ENCODE measurements at places on chromosomes 16 and 17.

DNA sequence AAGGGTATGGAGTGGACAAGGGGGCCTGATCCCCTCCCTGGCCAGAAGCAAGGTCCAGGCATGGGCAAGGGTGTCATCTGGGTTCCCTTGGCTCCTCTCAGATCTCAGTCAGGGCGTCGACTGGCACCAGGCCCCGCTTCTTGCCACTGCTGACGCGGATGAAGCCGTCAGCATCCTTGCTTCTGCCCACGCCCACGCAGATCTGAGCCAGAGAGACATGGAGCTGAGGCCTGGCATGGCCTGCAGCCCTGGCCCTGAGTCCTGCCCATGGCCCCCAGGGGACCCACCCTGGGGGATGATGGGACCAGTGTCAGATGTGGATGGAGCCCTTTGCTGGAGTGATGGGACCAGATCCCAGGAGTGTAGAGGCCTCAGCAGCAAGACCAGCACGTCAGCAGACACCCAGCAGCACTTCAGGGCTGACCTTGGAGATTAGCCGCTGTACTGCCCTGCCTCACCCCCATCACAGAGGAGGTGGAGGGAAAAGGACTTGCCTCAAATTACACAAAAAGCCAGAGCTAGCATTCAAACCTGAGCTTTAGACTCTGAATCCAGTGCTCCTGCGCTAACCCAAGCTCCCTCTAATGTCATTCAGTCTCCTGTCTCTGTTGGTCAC is 12.2 kb downstream of the RPL19 start:
- no peak for DNase-seq

DNA sequence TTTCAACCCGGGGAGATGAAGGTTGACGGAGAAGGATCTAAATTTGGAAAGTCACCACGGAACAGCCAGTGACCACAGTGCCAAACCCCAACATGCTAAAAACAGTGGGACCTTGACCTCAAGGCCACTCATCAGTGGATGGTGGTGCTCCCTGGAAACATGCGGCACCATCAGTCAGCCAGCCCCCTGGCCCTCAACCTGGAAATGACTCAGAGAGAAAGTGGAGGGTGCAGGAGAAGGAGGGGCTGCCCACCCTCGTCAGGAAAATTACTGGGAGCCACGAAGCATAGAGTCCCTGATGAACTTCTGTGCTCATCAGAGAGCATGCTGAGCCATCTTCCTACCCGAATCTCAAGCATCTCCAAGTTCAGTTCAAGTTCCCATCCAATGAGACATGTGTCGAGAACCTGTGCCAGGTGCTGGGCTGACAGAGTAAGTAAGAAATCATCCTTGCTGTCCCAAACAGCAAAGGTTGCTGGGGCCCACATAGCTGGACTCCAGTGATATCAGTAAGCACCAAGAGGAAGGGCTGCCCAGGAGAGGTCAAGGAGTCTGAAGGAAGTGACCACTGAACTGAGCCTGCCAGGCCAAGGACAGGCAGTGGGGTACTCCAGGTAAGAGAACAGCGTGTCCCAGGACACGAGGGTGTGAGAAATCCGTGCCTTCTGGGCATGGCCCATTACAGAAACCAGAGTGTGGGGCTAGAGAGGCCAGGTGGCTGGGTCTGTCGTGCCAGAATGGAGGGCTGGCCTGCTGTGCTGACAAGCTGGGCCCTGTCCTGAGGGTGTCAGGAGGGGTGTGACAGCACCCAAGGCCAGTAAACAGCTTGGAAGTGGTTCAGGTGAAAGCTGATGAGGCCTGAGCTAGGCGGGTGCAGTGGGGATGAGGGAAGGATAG is 5.2 kb downstream of the PECAM1 start:
- DNase-seq, result peak; percentile 90

GRCh38 chr17:12730931-12731521 is 58.3 kb upstream of the ARHGAP44 start:
- DNase-seq, result peak; percentile 30

DNA sequence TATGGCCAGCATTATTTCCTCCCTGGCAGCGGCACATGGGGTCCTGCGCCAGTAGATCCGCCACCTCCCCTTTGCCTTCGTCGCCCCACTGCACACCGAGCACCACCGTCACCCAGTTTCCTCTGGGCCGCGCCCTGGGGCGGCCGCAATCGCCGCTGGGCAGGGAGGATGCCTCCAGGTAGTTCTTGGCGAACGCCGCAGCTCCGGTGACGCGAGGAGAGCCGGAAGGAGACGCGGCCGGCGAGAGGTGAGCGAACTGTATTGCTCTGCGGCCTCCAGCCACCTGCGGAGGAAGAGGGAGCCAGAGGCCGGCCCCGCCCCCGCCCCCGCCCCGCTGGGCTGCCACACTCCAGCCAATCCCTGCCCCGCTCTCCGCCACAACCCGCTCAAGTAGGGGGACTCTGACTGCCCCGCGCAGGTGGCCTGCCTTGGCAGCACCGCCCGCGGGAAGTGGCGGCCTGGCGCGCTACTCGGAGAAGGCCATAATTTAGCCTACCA is 11.8 kb upstream of the SLFN13 start:
- no peak for DNase-seq

DNA sequence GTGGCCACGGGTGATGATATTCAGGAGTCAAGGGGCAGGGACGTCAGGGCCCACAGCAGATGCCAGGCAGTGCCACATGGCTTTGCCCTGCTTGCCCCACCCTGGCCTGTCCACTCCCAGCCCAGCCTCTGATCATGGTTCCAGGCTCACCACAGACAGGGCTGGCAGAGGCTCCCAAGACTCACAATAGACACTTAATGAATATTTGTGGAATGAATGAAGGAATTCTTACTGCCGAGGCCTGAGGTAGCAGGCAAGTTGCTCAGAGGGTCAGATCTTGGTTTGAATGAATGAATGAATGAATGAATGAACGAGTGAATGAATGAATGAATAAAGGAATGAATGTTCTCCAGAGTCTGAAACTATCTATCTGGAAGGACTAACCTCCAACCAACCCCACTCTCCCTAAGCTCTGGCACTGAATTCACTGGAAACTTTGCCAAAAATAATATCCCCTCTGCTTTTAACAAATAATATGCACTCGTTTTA is 60.9 kb downstream of the RAI1 start:
- peak; percentile 55 for DNase-seq

DNA sequence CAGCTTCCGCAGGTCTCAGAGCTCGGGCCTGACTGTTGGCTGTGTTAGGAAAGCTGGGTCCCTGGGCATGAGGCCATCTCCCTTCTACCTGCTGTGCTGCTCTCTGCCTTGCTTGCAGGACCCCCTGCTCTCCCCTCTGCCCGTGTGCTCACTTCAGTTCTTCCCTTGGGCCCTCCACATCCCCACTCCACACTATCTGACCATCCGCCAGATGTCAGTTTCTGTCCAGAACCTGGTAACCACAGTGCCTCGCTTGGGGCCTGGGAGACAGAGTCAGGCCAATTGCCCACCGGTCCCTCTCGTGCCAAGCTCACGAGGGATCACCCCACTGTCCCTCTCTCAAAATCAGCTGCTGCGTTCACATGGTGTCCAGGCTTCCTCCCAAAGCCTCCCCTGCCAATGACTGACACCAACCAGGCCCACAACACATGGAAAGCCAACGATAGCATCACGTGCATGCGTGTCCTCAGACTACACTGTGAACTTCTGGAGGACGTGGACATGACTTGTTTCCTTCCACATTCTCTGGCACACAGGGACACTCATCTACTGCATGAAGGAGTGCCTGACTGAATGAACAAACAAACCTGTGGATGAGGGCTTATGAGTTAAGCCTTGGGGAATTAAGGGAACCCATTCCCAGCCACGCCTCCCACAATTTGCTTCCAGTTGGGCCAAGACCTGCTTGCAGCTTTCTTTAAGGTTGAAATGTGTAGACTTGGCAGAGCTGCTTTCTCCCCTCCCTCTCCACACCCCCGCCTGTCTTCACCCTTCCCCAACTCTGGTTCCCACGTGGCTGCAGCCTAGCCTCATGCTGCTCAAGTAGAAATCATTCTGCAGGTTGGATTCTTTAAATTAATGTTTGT is 72.5 kb upstream of the ZNF423 start:
- no peak for DNase-seq

DNA sequence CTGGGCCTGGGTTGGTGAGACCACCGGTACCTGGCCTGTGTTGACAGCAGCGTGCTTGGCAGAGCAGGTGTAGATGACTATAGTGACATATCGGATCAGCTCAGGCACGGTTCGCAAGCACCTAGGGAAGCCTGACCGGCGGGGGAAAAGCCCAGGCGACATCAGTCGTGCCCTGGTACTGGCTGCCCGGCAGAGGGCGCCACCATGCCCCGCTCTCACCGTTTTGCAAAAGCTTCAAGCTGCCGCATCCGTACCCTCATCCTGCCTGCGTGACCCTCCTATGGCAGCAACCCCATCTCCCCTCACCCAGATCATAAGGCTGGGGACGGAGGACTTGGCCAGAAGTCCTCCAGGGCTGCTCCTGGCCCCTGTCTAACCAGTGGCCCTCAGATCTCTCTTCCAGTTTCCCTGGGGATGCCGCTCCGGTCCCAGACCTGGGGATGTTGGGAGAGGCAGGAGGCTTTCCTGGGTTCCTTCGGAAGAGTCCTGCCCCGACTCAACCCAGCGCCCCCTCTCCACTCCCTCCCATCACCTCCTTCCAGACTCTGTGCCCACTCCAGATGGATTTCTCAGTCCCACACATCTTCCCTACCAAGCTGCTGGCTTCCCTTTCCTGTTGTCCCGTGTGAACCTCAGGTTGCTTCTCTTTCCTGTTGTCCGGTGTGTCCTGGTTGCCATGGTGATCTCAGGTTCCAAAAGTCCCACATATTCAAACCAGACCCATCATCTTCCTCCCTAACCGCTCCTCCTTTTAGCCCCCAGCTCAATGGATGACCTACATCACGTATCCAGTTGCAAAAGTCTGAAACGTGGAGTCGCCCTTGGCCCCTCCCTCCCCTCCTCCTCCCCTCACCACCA is 13.7 kb downstream of the ALOX12B start:
- DNase-seq, result peak; percentile 73

- no peak for DNase-seq
These were observed 119.1 kb upstream of the ZFHX3 start for GRCh38 chr16:73166947-73167550.

DNA sequence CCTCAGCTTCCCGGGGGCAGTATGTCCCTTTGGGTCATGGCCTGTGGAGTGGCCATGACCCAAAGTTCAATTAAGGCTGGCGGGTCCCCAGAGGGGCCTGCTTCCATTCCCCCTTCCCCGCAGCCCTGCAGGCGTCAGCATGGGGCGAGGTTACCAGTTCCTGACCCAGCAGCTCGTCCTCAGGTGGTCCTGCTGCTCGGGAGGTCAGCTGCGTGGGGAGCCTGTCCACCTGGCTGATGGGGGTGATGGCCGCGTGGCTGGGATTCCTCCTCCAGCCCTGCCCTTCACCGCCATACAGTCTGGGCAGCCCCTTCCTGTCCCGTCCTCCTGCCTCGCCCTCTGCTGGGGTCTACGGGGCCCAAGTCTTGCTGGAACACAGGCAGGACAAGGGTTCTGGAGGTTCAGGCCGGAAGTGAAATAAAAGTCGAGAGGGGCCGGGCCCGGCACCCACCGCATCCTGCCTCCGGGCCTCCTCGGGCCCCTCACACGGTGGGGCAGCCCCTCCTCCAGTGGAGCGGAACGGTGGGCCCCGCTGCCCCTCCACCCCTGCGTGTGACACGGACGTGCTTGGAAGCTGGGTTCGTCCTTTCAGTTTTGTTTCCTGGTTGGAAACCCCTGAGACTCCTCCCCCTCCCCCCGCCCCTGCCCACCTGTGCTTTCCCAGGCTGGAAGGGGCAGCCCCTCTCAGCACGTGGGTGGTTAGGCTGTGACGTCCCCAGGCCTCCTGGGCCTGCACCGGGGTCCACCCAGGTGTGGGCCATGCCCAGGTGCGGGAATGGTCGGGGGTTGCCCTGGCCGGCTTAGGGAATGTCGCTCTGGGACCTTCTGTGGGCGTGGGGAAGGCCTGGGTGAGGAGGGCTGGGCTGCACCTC is 6.8 kb downstream of the UBALD2 start:
- DNase-seq, result no peak

DNA sequence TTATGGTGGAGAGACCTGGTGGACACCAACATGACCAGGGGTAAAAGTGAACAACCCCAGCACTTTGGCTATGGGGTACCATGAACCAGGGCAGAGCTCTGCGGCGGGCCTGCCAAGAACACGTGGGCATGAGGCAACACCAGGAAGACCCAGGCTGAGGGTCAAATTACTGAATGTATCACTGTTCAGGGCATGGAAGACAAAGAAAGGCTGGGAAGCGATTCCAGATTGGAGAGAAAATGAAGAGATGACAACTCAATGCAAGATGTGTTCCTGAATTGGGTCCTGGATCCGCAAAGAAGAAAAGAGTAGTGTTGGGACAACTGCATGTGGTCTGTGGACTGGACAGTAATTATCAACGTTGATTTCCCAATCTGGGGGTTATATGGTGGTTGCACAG is 19.8 kb downstream of the SPHK1 start:
- DNase-seq, result no peak

- DNase-seq, result peak; percentile 33
These were observed 3.9 kb downstream of the PLEKHG4 start for GRCh38 chr16:67283039-67283825.

DNA sequence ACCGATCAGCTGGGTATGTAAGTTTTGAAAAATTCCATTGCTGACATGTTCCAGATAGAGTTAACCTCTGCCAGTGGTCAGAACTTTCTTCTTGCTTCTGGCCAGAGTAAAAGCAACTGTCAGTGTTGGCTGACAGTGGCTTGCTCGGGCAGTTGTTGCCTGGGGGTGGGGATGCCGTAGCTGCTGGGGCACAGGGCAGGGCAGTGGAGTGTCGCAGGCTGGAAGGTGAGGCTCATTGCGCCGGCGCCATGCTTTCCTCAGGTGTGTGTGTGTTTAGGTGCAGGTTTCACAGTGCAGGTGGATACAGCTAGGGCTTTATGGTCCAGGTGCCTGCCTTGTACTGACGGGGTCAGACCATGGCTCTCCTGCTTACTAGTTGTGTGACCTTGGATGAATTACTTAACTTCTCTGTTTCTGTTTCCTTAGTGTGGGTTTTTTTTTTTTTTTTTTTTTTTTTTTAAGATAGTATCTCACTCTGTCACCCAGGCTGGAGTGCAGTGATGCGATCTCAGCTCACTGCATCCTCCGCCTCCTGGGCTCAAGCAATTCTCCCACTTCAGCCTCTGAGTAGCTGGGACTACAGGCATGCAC is 156.4 kb downstream of the SNX29 start:
- no peak for DNase-seq

GRCh38 chr17:67082107-67082506 is 37.8 kb downstream of the CACNG1 start:
- DNase-seq, result peak; percentile 6

- no peak for DNase-seq
These were observed 5.4 kb downstream of the TPSD1 start for GRCh38 chr16:1261131-1261892.

DNA sequence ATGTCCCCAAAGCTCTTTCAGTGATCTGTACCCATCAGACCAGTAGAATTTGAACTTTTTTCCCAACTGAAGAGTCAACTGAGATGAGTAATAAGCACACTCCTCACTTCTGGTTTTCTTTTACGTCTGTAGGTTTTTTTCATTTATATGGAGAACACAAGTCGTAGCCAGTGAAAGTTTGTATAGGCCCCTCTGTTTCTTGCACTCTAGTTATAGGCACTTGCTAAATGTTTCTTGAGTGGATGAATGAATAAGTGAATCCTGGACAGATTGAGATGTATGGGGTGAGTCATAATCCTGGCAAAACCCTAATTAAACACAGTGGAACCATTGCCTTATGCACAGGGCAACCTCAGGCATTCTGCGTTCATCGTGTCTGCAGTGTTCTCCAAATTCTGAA is 193.7 kb upstream of the TBX2 start:
- no peak for DNase-seq

- DNase-seq, result no peak
These were observed 299.5 kb downstream of the IRF8 start for GRCh38 chr16:86198206-86199118.
